Activated CD4-positive, CD25-positive, alpha-beta regulatory T cell (primary cell): ENCODE measurements at places on chromosomes 6 and 20.

DNA sequence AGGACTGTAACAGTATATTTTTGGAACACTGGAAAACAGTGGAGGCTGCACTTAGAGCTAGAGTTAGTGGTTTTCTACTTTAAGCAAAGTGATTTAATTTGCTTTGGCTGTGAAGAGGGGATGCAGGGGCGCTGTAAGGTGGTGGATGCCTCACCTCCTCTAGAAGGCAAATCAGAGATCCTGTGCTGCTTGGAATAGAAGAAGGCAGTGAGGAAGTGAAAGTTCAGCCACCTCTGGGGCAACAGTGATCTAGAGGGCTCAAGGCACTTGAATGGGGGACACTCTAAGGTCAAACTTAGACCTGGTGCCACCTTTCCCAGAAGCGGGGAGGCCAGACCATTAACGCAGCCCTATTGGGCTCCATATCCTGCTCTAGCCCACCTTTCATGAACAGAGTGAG lies 19.0 kb upstream of the SNRPB2 start:
- no peak for DNase-seq

DNA sequence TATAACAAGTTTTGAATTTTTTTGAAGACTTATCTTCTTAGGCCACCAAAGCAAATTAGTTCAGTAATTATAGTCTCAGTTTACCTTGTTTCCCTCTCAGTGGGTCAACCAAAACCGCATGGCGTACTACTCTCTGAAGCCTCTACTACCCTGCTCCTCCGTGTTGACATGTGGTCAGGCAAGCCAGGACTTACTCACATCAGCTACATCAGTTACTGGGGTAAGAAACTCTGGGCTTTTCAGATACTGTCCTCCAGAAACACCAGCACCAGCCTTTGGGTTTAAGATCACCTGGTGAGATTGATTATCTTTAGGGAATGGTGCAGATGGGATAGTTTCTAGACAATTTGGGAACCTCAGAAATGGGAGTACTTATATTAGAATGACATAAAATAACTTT lies 55.1 kb downstream of the KCNQ5 start:
- DNase-seq: no peak

GRCh38 chr6:125498606-125499005 lies 196.8 kb upstream of the HDDC2 start:
- no peak for DNase-seq

DNA sequence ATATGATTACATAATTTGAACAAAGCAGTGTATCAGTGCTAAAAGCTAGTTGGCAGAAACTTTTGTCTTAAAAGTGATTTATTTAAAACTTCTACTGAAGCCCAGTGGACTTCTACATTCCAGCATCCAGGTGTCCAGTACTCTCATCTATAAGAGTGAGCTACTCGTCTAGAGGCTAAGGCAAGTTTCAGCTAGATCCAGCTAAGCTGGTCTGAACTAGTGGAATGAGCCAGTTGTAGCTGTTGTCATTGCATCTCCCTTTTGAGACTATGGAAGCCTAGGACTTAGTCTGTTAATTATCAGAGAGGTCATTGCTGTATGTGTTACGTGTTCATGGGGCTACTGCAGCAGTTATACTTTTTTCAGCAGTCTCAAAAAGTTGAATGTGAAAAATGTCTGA lies 165.1 kb downstream of the ZFAND3 start:
- DNase-seq: no peak

- DNase-seq: no peak
Measured at GRCh38 chr6:164006459-164006858, 591.9 kb downstream of the QKI start.

- no peak for DNase-seq
Measured at GRCh38 chr6:157967020-157967419, 14.6 kb upstream of the SYNJ2 start.

- no peak for DNase-seq
Measured at GRCh38 chr6:134741200-134741536, 208.7 kb downstream of the ALDH8A1 start.

DNA sequence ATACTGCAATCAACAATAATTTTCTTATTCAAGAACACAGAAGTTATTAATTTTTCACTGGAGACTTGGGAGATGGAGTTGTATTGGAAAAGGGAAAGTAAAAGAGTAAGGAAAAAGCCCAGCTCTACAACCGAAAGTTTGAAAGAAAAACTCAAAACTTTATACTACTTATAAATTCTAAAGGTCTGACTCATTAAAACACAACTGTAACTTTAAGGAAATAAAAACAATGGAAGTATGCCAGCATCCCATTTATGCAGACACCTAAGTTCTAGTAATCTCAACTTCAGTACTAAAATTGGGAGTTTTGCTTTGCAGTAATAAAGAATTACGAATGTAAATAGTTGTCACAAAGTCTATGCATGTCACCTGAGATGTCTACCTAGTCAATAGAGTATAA lies 80.6 kb downstream of the IRAK1BP1 start:
- no peak for DNase-seq

- no peak for DNase-seq
Measured at GRCh38 chr20:62832212-62832922, 15.5 kb downstream of the COL9A3 start.
